ENCODE measurements at places on chromosomes 3 and 15. TPM values are rescaled to one million over a fixed set of nuclear protein-coding genes. Genes with fewer than 3 reads are reported as not detected.

ACTL6A gene
- 51.6 TPM for total RNA-seq

TATDN2 gene
- total RNA-seq = 36.8 TPM

LOXL1 gene
- total RNA-seq = 0.49 TPM

TGM5 gene
- total RNA-seq = not detected

Measured in A549 treated with CORT108297 at 1 μM for 4 hours (cell line).